HAP-1 (cell line): ENCODE measurements at places on chromosomes 7 and 10.

DNA sequence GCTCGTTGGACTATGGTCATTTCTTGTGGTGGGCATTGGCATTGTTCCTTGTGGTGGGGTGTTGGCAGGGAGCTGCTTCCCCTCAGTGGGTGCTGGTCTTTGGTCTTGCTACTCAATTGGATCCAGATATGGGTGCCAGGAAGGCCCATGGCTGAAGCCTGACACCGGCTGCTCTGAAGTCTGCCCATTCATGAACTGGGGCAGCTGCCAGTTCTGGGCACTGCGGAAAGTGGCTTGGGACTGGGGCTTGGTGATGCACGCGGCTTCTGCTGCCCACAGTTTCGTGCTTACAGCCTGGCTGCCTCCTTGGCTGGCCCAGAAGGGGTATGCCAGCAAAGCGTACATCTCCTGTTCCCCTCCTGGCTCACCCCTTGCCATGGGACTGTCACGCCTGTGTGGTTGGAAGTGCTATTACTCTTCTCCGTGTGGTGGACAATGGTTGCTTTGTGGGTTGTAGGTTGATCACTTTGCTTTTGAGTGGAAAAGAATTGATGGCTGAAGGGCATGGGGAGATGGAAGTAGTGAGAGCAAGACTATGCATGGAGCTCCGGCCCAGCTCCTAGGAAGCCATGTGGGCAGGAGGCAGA is 54.7 kb downstream of the ADAMTS14 start:
- no peak for DNase-seq

- DNase-seq, result no peak
These were observed 174.1 kb upstream of the YAE1 start for GRCh38 chr7:39392151-39392550.

DNA sequence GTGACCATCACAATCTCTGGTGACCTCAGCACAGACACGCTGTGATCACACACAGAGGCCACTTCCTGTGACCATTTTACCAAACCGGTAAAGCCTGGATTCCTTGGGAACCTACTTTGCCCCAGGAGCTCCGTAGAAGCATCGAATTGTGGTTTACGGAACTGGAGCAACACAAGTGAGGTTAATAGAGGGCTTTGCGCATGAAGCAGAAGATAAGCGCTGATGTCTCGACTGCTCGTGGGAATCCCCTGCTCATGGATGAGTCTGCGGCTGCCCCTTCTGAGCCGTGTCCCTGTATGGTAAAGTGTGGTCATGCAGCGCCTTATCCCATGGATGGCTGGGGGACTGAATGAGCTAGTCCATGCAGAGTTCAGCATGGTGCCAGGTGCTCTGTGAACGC is 53.6 kb downstream of the VIPR2 start:
- DNase-seq, result no peak

DNA sequence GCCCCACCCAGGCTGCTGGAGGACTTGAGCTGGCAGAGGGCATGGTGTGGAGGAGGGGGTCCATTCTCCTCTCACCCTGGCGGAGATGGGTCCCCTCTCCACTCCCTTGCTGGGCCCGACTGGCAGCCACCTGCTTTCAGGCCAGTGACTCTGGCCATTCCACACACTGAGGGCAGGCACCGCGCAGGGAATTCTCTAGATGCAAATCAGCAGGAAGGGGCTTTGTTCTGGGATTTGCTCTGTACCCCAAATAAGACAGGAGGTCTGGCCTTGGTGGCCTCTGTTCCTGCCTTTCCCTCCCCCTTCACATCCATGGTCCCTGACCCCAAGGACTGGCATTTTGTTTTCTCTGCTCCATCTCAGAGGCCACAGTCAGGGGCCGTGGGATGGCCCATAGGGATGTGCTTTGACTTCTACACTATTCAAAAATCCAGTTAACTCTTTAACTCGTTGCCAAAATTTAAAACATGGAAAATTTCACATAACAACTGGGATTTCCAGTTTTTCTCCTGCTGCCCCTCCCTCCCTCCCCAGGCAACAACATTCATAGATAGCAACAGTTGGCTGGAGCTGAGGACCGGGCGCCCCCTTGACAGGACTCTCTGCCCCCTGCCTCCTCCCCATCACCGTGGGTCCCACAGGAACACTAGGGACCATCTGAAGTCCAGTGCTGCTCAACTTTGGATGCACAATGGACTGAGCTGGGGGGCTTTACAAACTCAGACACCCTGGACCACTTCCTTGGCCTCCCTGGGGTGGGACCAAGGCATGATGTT is 33.9 kb downstream of the PPIF start:
- DNase-seq, result no peak

DNA sequence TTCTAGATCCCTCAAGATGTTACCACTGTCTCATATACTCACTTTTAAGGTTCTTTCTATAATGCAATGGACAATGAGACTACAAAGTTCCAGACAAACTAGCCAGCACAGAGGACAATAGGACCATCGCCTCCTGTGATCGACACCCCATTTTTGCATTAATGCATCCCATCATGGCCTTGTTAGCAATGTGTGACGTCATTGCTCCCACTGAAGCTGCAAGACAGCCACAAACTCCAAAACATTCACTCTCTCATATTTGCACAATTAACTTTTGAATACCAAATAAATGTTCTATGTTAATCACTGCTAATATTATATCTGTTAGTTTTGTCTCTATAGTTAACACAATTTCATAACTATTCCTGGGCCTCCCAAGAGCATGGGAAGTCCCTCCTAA is 88.8 kb upstream of the TMEM72 start:
- DNase-seq, result no peak

DNA sequence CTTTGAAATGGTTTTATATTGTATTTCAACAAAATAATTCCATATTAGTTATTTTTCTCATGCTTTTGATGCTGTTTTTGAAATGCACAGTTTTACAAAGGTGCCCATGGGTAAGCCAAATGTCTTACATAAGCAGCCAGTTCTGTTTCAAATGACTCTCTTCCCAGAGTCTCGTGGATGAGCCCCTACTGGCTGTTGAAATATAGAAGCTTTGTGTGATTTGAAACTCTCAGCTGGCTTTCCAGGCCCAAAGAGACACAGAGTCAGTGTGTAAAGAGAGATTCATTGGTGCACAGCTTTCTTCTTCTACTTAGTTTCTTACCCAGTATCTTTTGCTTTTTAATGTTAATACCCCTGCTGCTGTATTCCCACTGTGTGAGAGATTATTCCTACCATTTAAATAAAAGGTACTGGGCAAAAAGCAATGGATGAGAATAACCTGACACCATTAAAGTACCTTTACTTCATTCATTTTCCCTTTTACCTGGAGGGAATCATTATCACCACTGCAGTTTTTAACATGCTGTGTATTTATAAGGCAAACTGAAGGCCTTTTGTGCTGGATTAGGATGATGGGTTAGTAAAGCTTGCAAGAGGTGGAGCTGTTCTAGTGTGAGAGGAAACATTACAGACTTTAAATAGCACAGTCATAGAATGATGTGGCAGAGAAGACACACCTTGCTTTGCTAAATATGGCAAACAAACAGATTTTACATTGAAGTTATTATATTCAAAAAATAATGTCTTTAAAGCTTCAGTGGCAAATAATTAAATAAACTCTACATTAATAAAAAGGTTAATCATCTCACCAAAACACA is 415.1 kb downstream of the THSD7A start:
- no peak for DNase-seq

DNA sequence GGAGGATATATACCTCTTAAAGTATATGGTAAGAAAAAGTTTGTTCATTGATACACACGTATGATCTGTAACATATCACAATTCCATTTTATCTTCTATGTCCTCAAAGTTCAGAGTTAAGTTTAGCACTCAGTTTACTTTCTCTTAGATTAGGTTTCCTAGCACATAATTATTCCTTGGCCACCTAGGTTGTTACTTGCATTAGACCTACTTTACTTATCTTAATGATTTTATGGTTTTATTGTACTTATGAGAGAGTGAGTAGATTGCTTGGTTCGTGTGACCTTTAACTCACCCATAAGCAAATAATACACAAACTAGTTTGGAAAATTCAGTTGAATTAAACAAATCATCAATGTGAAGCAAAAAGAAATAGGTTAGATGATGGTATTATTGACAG is 33.9 kb upstream of the SP4 start:
- no peak for DNase-seq
